BE2C (cell line): ENCODE measurements at places on chromosomes 3 and 15.

- no peak for DNase-seq
These were observed 61.7 kb downstream of the CCNL1 start for GRCh38 chr3:157098121-157098822.

DNA sequence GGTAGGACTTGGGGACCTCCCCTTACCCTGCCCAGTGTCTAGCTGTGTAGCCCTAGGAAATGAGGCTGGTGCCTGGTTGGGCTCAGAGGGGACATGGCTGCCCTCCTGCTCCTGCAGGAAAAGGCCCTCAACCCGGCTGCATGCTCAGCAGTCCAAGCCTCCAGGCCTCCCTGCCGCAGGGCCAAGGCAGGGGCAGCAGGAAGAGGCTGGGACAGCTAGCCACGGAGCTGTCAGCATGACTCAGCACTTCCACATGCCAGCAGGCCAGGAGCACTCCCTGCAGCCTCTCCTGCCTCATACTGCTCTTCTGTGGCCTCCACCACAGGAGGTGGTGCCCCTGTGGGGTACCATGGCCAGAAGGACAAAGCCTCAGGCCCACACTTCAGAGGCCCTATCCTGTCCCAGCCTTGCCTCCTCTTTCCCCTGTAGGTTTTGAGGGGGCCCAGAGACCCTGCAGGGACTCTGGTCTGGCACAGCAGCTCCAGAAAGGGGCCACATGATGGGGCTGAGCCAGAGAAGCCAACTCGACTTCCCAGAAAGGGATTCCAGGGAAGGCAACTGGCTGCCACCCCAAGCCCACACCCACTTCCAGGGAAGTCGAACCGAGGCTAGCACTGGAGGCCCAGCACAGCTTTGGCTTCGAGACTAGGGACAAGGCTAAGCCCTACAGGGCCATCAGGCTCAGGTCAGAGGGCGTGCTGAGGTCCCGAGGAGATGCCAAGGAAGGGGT lies 19.5 kb downstream of the TKT start:
- DNase-seq, result peak; percentile 41

GRCh38 chr15:71278989-71279756 lies 163.9 kb downstream of the THSD4 start:
- peak; percentile 51 for DNase-seq

DNA sequence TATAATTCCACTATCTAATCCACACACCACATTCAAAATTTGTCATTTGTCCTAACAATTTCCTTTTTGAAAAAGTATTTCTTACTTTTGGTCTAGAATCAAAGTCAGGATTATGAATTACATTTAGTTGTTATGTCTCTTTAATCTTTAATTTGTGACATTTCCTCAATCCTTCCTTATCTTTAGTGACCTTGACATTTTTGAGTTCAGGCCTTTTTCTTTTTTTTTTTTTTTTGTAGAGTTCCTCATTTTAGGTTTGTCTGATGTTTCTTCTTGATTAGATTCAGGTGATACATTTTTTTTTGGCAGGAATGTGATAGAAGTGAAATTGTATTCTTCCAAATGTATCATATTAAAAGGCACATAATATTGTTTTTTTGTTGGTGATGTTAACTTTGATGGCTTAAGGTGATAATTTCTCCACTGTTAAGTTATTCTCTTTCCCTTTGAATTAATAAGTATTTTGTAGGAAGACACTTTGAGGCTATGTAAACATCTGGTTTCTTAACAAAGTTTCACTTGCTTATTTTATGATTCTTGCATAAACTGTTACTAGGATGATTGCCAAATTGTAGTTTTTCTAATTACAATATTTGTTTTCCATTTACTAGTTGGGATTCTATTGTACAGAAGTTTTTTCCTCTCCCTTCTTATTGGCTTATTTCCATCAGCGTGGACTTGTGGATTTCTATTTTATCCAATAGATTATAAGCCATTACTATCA lies 16.3 kb downstream of the SLC35G2 start:
- DNase-seq, result no peak

DNA sequence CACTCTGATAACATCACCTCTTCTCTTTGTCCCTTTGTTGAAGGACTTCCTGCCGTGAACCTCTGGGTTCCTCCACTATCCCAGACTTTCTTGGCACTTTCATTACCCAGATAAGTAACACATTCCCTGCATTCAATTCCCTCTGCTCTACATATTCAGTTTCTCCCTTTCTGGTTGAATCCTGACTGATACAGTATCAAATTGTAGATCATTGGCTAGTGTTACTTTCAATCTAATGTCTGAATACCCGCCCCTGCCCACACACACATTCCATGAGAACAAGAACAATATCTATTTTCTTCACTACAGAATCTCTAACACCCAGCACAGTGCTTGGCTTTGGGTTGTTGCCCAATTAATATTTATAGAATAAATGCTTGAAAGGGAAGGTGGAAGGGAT lies 163.5 kb downstream of the ABHD5 start:
- no peak for DNase-seq

- DNase-seq, result peak; percentile 88
These were observed 97.3 kb downstream of the NPAP1 start for GRCh38 chr15:24772686-24773373.

DNA sequence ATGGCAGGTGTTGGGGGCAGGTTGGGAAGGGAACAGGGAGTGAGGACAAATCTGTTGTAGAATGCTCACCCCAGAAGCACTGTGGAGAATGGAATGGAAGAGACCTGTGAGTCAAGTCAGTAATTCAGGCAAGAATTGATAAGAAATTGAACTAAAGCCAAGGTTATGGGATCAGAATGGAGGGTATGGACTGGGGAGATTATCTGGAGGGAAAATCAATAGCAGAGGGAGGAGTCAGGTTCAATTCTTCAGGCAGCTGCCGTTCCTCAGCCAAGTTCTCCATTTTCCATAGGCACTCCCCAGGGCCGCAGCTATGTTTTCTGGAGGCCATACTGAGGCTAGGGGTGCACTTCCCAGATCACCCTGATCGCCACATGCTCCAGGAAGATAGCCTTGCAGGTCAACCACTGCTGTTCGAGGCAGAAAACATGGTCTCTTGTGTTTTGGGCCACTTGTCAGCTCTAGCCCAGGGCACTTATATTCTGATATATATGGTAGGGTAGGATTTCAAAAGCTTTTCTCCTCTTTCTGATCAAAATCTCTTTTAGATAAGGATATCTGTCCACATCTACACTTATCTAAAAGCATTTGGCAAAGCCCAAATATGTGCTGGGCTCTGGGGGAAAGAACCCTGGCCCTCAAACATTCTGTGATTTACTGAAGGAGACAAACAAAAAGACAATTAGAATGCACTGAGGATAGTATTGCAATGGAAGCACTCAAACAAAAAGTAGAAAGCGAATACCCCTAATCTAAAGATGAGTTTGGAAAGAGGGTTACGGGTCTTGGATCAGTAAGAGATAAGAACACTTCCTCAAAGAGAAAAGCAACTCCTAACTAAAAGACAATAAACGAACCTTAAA lies 92.3 kb downstream of the TMEM212 start:
- no peak for DNase-seq

DNA sequence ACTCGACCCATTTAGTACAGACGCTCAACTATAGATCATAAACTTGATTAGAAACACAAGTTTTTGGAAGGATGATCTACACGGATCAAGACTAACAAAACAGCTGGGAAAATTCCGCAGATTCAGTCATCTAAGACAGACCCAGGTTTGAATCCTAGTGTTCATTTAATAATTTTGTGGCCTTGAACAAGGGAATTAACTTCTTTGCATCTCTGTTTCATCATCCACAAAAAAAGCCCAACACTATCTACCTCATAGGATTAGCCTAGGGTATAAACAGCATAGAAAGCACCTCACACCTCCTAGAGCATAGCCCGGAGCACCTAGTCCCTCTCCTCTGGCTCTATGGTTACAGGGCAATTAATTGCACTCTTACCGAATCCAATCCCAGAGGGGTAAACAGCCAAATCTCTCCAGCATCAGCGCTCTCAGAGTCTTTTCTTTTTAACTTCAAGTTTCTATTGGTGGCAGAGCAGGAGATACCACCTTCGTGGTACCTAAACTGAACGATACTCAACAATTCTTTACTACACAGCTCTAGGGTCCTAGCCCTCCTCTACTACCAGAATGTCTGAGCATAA lies 3.5 kb downstream of the TBL1XR1 start:
- no peak for DNase-seq

GRCh38 chr15:39685999-39686613 lies 96.5 kb downstream of the FSIP1 start:
- DNase-seq, result peak; percentile 57

GRCh38 chr15:95739131-95739530 lies 591.4 kb upstream of the NR2F2 start:
- DNase-seq, result no peak

GRCh38 chr3:8625991-8626390 lies 18.6 kb downstream of the SSUH2 start:
- DNase-seq, result no peak

DNA sequence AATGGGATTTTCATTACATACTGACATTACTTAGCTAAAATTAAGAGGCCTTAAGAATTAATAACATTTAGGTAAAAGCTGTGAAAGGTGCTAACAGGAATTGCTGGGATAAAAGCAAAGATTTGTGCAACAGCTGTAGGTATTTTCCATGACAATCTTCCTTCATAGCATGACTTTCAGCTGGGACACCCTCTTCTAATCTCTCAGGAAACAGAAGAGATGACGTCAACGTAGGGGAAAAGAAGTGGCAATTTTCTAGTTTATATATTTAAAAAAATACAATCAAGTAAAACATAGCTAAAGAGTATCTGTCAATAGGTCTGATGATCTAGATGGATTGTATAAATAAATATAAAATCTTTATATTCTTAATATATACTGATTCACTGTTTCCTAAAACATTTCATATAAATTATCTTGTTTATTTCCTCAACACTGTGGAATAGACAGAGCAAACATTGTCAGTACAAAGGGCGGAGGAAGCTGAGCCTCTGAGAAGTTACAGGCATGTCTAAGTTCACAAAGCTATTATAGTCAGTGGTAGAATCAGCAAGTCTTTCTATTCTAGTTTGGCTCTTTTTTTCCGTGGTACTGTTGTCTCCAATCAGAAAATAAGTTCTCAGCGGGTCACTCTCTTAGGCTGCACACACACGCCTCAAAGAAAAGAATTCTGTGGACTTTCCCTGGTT lies 217.0 kb downstream of the P3H2 start:
- DNase-seq, result no peak

GRCh38 chr3:194141415-194142155 lies 5.6 kb downstream of the HES1 start:
- peak; percentile 94 for DNase-seq

DNA sequence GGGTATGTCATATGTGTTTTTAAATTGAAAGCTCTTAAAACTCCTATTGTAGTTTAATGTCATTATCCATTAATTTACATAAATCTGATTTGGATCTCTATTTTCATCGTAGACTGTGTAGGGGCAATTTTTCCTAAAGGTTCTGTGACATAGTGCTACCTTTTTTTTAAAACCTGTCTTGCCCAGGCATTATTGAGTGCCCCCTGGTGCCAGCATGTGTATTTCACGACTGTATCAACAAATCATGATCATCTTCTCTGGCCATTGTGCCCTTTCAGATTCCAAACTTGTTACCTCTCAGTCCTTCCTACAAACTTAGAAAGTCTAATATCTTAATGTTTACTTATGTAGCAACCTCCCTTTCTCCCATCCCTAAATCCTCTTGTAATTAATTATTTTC lies 97.2 kb upstream of the FLNB start:
- peak; percentile 26 for DNase-seq

DNA sequence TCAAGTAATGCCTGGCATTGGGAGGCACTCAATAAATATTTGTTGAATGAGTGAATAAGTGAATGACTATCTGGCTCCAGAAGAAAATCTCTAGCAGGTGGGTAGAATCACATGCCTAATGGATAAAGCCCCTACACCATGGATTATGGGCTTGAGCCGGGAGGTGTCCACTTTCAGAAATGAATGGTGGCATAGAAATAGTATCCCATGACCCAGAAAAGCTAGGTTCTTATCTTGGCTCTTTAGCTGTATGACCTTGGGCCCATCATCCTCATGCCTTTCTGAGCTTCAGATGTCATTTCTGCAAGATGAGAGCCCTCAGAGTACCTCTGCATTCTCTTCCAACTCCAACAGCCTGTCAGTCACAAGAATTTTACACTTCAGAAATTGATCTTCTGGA lies 37.3 kb upstream of the TNIK start:
- no peak for DNase-seq

- no peak for DNase-seq
These were observed 7.6 kb upstream of the APEH start for GRCh38 chr3:49666592-49666991.

- DNase-seq, result no peak
These were observed 27.5 kb downstream of the BTLA start for GRCh38 chr3:112471596-112472325.

DNA sequence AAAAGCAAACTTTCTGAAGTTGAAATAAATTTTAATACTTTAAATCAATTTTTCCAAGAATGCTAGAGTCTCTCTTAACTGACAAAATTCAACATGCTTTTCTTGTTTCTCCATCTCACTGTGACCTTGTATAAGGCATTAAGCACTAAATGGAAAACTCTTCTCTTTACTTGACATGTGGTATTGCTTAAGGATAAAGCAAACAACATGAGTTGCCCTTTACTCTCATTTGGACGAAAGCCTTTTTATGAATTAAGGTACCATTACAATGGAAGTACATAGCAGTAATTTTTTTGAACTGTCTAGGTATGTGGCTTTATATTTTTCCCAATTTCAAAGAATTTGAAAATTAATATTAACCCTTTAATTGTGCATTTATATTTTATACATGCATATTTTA lies 1.4 kb downstream of the STRIT1 start:
- DNase-seq, result no peak

GRCh38 chr3:51799879-51800749 lies 21.1 kb upstream of the IQCF6 start:
- DNase-seq, result peak; percentile 20

DNA sequence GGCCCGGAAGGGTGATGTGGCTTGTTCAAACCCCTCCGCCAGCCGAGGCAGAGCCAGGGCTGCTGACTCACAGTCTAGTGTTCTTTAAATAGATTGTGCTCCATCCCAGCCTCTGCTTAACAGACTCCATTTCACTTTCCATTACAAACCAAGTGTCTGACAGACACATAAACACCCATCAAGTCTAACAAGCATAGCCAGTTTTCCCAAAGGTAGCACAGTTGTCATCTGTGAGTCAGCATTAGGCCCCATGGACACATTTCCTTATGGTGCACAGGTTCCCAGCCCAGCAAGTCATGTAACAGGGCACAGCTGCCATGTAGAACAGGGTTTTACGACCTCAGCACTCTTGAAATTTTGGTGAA lies 109.9 kb upstream of the RAP2B start:
- DNase-seq, result no peak
